Lower lobe of right lung (tissue), 2 donors: ENCODE measurements at places on chromosomes 3 and 15. TPM values are rescaled to one million over a fixed set of nuclear protein-coding genes. Genes with fewer than 3 reads are reported as not detected.

DOCK3 gene
- total RNA-seq = 1.5 TPM

WDR93 gene
- 1.2 TPM for total RNA-seq

FBXL2 gene
- 8.1 TPM for total RNA-seq

GOLGA6L4 gene
- total RNA-seq = 1.6 TPM

DNA sequence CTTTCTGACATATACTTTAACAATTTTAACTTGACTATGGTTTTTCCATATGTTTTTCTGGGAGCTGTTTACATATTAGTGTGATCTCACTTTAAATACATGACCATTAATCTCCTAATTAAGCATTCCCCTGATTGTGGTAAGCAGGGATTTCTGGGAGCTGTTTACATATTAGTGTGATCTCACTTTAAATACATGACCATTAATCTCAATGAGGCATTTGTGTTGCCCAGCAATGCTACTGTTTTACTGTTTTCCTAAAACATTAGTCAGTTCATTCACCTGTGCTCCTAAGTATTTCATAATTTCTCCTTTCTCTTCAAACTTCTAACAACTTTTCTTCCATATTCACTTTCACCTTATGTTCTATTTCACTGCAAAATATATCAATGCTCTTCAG is 3.6 kb upstream of the GRAMD1C start:
- no peak overlapping the region for H3K4me3 ChIP-seq
- DNase-seq = no peak
- no peak overlapping the region for H3K27ac ChIP-seq
- peaks cover 13% of the 10 kb centered on the region for H3K4me1 ChIP-seq
- no peaks in the 10 kb centered on the region for H3K27me3 ChIP-seq
- H3K36me3 ChIP-seq = no peaks in the 10 kb centered on the region

- H3K36me3 ChIP-seq = peaks cover 6% of the 10 kb centered on the region
- no peaks in the 10 kb centered on the region for H3K27me3 ChIP-seq
- no peak overlapping the region for H3K4me3 ChIP-seq
These were observed 175.9 kb downstream of the ATP10A start for GRCh38 chr15:25687276-25687675.

GRCh38 chr15:98705070-98705469 is 56.7 kb downstream of the IGF1R start:
- H3K4me3 ChIP-seq = no peak overlapping the region
- no peak for DNase-seq
- H3K27ac ChIP-seq = no peak overlapping the region
- no peaks in the 10 kb centered on the region for H3K27me3 ChIP-seq
- peaks cover 11% of the 10 kb centered on the region for H3K36me3 ChIP-seq
